ENCODE measurements at places on chromosomes 12 and 14.
A peak's percentile ranks its signal among the peaks of the same experiment; 100 is the strongest.

DNA sequence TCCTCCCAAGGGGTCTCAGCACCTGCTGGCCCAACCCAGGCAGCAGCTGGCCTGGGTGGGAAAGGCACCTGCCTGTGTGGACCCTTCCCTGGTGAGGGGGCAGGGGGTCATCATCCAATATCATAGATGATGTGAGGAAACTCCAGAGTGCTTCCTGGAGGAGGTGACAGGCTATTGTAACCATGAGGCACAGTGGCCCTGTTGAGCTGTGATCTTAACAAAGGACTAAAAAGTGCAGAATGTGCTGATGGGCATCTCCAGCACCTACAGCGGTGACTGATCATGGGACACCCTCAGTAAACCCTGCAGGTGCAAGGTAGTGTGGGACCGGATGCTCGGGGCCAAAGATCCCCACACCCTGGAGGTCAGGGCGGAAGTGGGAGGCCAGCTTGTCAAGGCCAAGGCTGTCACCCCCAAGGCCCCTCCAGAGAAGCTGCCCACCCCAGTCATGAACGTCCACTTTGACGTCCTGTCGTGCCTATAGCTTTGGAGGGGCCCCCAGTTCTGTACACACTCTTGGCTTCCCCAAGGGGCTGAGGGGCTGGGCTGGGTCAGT is 7.5 kb downstream of the MMP17 start:
- H3K27ac ChIP-seq, result no peak overlapping the region
- peaks cover 4% of the 10 kb centered on the region for H3K4me1 ChIP-seq
- no peak for DNase-seq
- H3K4me3 ChIP-seq, result no peak overlapping the region

GRCh38 chr14:95245334-95245733 is 74.4 kb downstream of the CLMN start:
- no peak overlapping the region for H3K4me3 ChIP-seq
- H3K27me3 ChIP-seq, result no peaks in the 10 kb centered on the region
- no peaks in the 10 kb centered on the region for H3K36me3 ChIP-seq
- peaks cover 10% of the 10 kb centered on the region for H3K4me1 ChIP-seq
- DNase-seq, result no peak

GRCh38 chr14:63760014-63760413 is 32.1 kb upstream of the SGPP1 start:
- H3K4me3 ChIP-seq, result no peak overlapping the region
- H3K27me3 ChIP-seq, result no peaks in the 10 kb centered on the region
- H3K27ac ChIP-seq, result no peak overlapping the region
- DNase-seq, result no peak

DNA sequence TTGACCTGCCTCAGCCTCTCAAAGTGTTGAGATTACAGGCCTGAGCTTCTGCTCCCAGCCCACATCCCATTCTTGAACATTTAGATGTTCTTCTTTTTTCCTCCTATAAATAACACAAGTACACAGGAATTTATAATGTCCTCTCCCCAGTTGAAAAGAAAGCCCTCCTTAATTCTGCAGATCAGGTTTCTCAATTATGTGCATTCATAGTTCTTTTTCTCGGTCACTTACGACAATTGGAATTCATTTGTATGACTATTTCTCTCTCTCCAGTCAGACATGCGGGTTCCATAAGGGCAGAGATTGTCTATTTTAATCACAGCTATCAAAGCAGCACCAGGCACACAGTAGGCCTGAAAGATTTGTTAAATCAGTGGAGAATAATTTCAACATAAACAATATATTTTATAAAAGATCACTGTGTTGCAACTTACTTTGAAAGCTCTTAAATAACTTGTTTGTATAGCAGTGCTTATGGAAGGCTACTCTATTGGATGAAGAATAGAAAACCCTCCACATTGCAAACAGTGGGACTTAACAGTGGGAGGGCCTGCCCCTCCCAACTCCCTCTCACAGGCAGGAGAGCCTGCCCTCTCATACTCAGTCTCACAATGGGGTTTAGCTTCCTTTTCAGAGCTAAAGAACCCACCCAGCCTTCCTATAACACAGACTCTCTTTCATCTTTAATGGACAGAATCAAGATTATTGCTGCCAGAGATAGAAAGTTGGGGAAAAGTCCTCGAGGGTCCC is 84.1 kb upstream of the TRAF3 start:
- H3K4me3 ChIP-seq, result no peak overlapping the region
- no peaks in the 10 kb centered on the region for H3K36me3 ChIP-seq
- H3K27ac ChIP-seq, result no peak overlapping the region

- no peaks in the 10 kb centered on the region for H3K4me1 ChIP-seq
- DNase-seq, result no peak
- H3K36me3 ChIP-seq, result no peaks in the 10 kb centered on the region
- H3K27ac ChIP-seq, result no peak overlapping the region
- H3K4me3 ChIP-seq, result no peak overlapping the region
- no peaks in the 10 kb centered on the region for H3K27me3 ChIP-seq
Measured at GRCh38 chr12:21117995-21118394, 13.0 kb upstream of the SLCO1B1 start.

- H3K4me1 ChIP-seq, result no peaks in the 10 kb centered on the region
- no peaks in the 10 kb centered on the region for H3K27me3 ChIP-seq
- no peak overlapping the region for H3K4me3 ChIP-seq
- no peak for DNase-seq
- no peaks in the 10 kb centered on the region for H3K36me3 ChIP-seq
- H3K27ac ChIP-seq, result no peak overlapping the region
Measured at GRCh38 chr14:80037349-80037748, 174.0 kb downstream of the DIO2 start.

DNA sequence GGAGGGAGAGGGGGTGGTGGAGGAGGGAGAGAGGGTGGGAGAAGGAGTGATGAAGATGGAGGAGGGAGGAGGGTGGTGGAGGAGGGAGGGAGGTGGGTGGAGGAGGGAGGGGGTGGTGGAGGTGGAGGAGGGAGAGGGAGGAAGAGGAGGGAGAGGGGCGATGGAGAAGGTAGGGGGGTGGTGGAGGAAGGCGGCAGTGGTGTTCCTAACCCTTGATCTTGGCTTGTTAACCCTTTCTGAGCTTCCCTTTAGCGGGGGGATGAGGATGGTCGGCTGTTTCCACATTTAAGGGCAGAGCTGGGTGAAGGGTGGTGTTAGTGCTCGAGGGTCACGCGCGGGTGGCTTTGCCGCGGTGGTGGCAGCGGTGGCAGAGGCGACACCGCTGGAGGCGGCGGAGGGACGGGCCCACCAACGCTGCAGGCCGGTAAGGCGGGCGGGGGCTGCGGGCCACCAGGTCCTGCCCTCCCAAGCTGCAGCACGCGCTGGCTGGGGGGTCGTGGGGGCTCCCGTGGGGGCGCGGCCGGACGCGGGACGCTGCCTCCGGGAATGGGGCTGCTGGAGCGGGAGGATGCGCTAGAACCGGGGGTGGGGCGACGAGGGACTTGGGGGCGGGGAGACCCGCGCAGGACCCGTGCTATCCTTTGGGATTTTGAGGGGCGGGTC is 156.3 kb downstream of the PTPN11 start:
- no peaks in the 10 kb centered on the region for H3K4me1 ChIP-seq
- H3K27ac ChIP-seq, result no peak overlapping the region
- no peaks in the 10 kb centered on the region for H3K36me3 ChIP-seq

DNA sequence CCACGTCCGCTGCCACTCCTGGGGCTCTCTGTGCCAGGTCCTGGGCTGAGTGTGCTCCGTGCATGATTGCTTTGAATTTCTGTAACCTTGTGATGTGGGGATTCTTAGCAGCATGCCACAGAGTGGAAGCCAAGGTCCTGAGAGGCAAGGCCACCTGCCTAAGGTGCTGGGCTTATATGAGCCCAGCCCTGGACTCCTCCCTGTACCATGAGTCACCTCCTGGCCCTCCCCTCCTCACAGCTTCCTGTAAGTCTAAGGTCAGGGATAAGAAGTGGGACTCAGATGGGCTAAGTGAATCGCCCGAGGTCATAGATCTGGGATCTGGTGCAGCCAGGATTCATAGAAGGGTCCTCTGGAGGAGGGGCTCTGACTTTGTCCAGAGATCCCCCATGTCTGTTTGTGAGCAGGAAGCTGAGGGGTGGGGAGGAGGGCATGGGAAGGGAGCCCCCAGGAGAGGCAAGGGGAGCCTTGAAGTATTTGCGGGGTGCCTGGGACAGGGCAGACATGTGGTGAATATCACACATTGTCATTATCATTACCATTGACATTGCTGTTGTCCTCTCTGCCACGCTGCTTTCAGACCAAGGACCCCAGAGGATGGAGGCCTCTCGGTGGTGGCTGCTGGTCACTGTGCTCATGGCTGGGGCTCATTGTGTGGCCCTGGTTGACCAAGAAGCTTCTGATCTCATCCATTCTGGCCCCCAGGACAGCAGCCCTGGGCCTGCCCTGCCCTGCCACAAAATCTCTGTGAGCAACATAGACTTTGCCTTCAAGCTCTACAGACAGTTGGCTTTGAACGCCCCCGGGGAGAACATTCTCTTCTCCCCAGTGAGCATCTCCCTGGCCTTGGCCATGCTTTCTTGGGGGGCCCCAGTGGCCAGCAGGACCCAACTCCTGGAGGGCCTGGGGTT is 28.8 kb downstream of the SERPINA3 start:
- H3K4me3 ChIP-seq, result no peak overlapping the region
- no peaks in the 10 kb centered on the region for H3K27me3 ChIP-seq
- H3K27ac ChIP-seq, result no peak overlapping the region
- no peak for DNase-seq
- no peaks in the 10 kb centered on the region for H3K4me1 ChIP-seq

DNA sequence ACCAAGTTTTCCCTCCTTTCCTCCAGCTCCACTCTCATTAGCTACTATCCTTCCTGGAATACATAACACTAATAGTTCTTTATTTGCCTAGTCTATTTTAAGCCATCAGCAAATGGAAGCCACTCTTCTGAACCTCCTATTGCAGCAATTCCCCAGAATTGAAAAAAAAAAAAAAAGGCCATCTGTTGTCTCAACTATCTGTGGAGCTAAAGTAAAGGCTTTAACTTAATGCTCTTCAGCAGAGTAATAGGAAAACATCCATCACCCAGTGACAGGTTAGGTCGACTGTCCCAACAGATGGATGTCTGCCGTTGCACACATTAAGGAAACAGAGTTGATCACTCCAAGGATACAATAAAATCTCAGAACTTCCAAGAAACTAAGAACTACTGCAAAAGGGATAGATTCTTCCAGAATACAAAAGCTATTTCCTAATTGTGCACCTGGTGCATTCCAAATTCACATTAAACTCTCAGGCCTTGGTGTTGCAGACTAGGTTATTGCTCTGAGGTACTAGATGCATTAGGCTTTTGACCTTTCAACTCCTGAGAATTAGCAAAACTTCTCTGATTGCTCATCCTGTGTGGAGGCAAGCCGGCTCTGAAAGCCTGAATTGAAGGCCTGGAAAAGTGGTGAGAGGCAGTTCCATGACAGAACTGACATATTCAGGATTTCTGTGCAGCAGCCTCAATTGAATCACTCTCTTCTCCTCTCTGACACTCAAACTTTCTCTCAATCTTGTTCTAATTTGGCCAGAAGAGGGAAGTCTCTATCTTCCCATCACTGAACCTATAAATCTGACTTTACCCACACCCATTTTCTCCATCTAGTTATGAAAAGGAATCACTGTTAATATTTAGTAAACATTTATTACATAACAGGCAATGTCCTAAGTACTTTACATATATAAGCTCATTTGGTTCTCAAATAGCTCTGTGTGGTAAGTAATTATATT is 238.4 kb upstream of the HMGA2 start:
- DNase-seq, result no peak
- H3K4me3 ChIP-seq, result no peak overlapping the region
- no peaks in the 10 kb centered on the region for H3K36me3 ChIP-seq

DNA sequence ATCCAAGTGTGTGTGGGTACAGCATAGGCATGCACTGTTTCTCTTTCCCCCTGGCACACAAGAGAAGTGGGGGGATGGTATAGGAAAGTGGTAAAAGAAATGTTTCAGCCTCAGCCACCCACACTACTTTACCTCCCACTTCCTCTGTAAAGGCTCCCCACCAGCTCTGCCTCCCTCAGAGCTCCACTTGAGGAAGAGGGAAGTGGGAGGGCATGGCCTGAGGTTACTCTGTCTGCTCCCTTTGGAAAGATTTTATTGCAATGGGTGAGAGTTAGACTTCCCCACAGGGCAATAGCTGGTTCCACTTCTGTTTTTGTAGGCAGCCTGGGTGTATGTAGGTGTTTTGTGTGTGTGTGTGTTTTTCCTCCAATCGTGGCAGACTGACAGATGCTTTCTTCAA is 145.3 kb downstream of the SSPN start:
- H3K27ac ChIP-seq, result no peak overlapping the region
- no peaks in the 10 kb centered on the region for H3K36me3 ChIP-seq
- H3K4me3 ChIP-seq, result no peak overlapping the region
- H3K27me3 ChIP-seq, result no peaks in the 10 kb centered on the region
- no peaks in the 10 kb centered on the region for H3K4me1 ChIP-seq

DNA sequence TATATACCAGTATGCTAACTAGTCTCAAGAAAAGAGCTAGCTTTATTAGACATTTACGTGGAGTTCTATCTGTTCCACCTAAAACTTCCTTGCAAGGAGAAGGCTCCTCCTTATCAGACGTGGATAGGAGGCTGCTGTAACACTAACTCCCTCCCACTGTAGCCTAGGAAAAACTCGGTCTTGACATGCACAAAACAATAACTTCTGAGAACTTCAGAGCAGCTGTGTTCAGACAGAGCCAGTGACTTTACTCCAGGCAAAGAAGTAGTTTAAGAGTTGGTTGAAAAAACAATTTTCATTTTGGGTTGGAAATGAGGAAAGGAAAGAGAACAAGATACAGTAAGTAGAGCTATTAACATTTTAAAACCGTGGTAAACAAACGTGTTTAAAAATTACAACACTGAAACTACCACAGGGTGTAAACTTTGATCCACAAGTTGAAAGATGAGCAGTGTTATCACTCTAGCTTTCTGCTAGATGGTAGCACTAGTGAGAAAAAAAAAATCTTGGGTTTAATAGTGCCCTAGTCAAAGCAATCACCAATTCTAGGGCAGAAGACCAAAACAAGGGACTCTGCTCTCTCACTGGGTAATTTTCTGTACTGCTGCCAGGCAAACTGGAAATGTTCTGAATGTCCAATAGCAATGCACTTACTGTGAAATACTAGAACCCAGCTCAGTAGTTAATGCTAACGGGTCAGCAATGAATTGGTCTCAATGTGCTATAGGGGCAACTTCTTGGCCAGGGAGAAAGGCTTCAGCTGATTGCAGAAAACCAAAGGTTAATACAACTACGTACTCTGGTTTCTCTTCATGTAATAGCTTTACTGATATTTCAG is 2.4 kb downstream of the ATF7 start:
- H3K4me1 ChIP-seq, result no peaks in the 10 kb centered on the region
- peak overlapping the region; percentile 94 for H3K27ac ChIP-seq
- no peaks in the 10 kb centered on the region for H3K36me3 ChIP-seq
- no peaks in the 10 kb centered on the region for H3K27me3 ChIP-seq

DNA sequence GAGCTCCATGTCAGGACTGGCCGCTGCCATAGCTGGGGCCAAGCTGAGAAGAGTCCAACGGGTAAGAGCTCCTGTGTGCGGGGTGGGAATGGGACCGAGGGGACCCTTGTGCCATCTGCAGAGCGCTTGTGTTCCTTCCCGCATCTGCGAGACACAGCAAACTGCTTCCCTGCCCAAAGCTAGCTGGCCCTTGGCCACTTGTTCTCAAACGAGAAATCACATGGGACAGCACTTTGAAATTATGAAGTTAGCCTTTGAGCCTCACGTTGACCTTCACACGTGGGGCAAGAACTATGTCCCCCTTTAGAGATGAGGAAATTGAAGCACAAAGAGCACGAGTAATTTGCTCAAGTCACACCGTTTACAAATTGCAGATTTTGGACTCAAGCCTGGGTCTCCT is 30.8 kb downstream of the DEGS2 start:
- H3K4me1 ChIP-seq, result no peaks in the 10 kb centered on the region
- DNase-seq, result no peak
- H3K36me3 ChIP-seq, result no peaks in the 10 kb centered on the region
- no peak overlapping the region for H3K4me3 ChIP-seq
- H3K27ac ChIP-seq, result no peak overlapping the region

All from breast epithelium (tissue), 4 donors.